ENCODE measurements at places on chromosomes 7 and 10.

DNA sequence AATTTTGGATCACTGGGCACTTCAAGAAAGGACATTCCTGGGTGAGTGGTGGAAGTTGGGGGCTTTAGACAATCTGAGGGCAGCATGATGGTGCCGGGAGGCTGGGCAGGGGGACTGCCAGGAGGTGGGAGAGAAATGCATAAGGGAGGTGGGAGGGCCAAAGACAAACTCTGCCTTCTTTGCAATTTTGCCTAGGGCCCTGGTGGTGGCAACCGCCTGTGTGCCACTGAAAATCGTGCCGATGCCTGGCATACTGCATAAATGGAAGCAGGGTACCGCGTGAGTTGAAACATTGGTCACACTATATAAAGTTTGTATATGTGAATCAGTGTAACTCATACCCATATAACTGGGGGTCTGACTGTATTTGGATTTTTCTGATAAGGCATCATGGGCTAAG is 3.3 kb downstream of the LUC7L2 start:
- no peak for DNase-seq

- no peak for DNase-seq
Observed at GRCh38 chr10:13678101-13678843, 91.5 kb downstream of the PRPF18 start.

- DNase-seq = no peak
Observed at GRCh38 chr10:123462246-123462645, 203.9 kb upstream of the GPR26 start.

DNA sequence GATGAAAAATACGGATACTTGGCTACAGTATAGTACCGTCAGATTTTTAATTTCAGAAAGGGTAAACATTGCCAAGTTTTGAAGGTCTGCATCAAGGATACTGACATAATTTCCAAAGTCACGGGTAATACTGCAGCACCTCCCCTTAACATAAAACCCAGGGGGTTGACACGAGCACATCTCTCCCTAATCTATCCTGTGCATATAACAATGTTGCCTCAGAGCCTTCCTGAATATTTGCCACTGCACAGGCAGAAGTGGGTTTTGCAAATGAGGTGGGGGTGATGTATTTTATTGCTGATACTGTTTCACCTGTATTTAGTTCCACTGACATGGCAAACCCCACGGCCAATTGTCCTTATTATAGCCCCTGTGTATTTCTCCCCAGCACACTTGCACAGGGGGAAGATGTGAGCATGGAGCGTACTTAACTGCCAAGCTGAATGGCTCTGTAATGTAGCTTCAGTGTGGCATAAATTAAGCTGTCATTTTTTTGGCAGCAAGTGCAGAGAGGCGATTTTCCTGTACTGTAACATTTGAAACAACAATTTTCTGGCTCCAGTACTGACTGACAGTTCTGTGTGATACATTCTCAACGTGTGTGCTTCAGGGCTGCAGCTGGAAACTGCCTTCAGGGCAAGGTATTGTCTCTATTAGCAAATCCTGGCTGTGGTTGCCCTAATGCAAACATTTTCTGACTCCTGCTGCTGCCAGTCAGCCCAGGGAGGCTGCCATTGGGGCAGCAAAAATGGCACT is 299.6 kb upstream of the SP4 start:
- DNase-seq = no peak

- no peak for DNase-seq
Observed at GRCh38 chr7:102814025-102814471, 65.2 kb downstream of the FAM185A start.

- no peak for DNase-seq
Observed at GRCh38 chr7:113715981-113716856, 202.6 kb downstream of the PPP1R3A start.

- no peak for DNase-seq
Observed at GRCh38 chr7:7869651-7870050, 98.9 kb upstream of the GLCCI1 start.

GRCh38 chr7:69189406-69189805 is 408.9 kb upstream of the AUTS2 start:
- no peak for DNase-seq

DNA sequence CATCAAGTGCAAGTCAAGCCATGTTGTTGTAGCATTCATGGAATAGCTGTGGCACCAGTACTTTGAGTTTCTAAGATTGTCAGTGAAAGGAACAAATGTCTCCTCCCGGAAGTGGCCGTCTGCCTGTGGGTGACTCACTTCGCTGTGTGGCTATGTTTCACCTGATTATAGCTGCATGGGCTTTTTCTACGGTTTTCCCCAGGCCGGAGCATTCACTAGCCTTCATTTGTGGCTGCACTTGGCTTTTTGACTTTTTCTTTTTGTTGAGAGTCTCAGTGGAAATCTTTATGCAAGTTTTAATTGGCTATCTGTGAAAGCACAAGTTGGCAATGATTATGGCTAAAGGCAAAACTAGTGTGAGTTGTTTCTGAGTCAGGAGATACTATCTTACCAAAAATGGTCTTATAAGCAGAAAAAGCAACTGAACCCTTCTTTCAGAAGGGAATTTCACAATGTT is 35.0 kb downstream of the SRI start:
- DNase-seq = no peak
